ENCODE measurements at places on chromosomes 13 and 19.

GRCh38 chr13:100608906-100609305 is 20.3 kb upstream of the GGACT start:
- no peak for DNase-seq

DNA sequence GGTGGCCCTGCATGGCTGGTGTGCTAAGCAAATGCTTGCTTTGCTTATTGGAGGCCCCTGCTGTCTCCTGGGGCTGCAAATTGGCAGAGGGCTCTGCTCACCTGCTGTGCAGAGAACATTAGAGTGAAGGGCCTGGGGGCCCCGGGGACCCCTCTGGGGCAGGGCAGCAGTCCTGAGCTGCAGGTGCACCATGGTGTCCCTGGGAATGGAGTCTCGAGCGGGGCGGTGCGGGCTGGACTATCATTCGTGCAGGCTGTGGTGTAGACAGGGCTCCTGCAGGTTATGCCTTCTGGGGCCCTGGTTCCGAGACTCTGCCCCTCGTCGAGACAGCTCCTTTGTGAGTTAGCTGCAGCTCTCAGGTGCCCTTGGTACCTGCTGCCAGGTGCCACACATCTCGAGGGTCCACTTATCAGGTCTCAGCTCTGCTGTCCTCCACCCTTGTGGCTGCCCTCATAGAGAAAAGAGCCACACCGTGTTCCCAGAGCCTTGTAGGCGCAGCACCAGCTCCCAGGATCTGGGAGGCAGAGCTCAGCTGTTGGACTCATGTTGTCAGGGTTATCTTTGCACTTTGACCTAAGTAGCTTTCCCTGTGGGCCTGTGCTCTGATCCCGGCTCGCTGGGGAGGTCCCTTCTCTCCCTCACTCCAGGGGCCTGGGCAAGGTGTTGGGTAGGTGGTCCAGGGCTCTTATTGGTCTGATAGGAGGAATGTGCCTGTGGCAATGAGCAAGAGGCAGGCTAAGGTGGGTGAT is 58.0 kb upstream of the ZNF536 start:
- DNase-seq, result no peak

GRCh38 chr13:37113534-37113933 is 8.1 kb upstream of the CSNK1A1L start:
- no peak for DNase-seq

DNA sequence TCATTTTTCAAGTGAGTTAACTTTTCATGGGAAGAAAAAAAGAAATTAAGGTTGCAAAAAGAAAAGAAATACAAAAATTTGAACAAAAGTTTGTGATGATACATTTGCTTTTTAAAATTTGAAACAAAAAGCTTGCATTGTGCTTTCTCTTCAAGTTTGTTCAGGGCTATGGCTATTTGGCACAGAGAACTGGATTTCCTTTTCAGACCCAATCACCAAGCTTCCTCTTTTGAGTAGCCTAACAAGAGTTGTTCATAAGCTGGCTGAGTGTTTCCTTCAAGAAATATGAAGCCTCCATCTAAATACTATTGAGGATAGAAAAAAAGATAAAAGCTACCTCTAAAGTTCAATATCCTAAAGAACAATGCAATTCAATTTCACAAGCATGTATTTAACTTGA is 787.8 kb downstream of the LIG4 start:
- no peak for DNase-seq

GRCh38 chr19:18718015-18718526 is 34.6 kb downstream of the CRTC1 start:
- no peak for DNase-seq

- no peak for DNase-seq
These were observed 241.0 kb downstream of the POSTN start for GRCh38 chr13:37357548-37357947.

DNA sequence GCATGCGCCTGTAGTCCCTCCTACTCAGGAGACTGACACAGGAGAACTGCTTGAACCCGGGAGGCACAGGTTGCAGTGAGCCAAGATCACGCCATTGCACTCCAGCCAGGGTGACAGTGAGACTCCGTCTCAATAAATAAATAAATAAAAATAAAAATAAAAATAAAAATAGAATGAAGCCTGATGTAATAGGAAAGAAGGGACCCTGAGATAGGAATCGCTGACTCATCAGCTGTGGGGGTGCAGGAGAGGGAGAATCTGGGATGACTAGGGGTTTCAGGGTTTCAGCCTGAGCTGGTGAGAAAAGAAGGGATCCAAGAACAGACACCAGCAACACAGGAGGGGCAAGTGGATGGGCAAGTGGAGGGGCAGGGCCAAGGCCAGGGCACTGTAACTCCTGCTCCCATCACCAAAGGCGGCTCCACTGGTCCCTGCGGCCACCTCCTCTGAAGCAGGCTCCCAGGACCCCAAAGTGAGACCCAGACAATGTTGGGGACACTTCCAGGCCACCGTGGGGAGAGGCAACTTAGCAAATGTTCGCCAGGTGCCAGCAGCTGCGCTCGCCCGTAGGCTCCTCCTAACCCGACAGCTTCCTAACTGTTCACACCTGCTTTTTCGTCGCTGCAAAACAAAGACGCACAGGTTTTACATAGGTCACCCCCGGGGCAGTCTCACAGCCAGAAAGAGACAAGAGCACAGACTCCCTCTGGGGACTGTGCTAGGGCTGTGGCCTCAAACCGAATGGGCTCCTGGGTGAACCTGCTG is 1.2 kb downstream of the HAUS8 start:
- no peak for DNase-seq

DNA sequence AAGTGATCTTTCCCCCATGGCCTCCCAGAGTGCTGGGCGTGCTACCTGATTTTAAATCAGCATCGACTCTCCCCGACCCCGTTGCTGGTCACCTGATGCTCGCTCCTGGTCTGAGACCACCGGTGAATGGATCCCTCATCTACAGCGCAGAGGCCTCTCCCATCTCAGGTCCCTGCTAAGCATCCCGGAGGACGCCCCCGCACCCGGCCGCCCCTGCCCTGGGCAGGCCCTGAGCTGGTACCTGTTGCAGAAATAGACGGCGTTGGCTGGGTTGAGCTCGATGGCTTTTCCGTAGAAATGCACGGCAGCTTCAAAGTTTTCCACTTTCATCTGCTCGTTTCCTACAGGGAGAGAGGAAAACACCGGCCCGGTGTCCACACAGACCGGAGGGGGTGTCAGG is 18.1 kb downstream of the SGTA start:
- no peak for DNase-seq

GRCh38 chr13:102774591-102775520 is 1.3 kb upstream of the TEX30 start:
- DNase-seq, result no peak
